Pancreas (tissue), 10 donors: ENCODE measurements at places on chromosomes 4 and X.

- no peak overlapping the region for H3K27ac ChIP-seq
- no peak overlapping the region for H3K4me3 ChIP-seq
- H3K27me3 ChIP-seq, result no peaks in the 10 kb centered on the region
- H3K36me3 ChIP-seq, result no peaks in the 10 kb centered on the region
- DNase-seq, result no peak
Measured at GRCh38 chr4:170589597-170590191, 499.9 kb upstream of the AADAT start.

GRCh38 chrX:12139934-12140611 is 1.8 kb downstream of the FRMPD4 start:
- no peaks in the 10 kb centered on the region for H3K27me3 ChIP-seq
- H3K4me1 ChIP-seq, result no peaks in the 10 kb centered on the region
- DNase-seq, result no peak

DNA sequence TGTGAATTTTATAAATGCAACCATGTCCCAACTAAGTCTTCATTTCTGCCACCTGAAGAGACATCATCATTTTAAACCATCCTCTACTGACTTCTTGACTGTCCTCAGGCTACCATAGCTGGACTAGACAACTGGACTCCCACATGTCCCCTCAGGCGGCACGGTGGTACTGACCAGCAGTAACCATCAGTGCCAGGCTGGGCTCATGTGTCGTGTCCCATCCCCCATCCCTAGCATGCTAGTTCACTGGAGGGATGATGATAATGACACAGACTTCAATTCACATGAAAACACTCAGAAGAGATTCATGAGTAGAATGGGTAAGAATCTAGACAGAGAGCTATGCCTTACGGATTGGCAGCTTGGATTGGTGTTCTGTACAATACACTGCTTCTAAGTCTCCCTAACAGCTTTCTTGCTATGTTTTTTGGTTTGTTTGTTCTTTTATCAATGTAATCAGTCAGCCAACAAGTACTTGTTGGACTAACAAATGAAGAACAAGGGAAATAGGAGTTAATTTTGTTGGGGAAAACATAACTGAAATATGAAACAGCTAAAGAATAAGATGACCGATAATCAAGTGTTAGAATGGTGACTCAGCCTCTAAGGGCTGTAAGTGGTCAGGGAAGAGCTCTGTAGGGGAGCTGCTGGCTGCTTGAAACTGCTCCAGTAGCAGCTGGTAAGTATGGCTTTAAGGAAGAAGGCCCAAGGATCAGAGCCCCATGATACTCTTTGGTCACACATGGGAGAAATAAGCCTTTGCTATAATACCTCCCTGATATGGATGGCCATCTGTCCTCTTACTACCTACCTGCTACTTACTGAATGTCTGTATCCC is 10.3 kb downstream of the ZDHHC9 start:
- H3K4me1 ChIP-seq, result no peaks in the 10 kb centered on the region
- H3K4me3 ChIP-seq, result no peak overlapping the region
- no peak overlapping the region for H3K27ac ChIP-seq
- H3K27me3 ChIP-seq, result no peaks in the 10 kb centered on the region

DNA sequence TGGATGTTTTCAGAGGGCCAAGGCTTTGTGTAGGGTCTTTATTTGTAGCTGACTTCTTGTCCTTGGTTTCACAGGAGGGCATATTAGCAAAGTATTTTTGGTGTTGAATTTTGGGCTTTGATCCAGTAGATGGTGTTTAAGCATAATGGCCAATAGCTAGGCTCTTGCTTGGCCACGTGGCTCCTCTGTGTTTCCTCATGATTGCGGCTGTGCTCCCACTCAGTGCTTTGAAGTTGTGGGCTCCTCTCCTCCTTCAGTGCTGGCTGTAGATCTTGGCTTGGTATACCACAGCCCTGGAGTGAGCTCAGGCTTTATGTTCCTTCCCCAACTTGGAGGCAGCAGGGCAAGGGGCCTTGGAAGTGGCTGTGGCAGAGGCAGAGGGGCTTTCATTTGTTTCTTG is 107.2 kb upstream of the CENPE start:
- H3K36me3 ChIP-seq, result no peaks in the 10 kb centered on the region
- H3K27ac ChIP-seq, result no peak overlapping the region
- no peak for DNase-seq
- no peak overlapping the region for H3K4me3 ChIP-seq
- no peaks in the 10 kb centered on the region for H3K4me1 ChIP-seq

- DNase-seq, result no peak
- no peak overlapping the region for H3K4me3 ChIP-seq
- no peak overlapping the region for H3K27ac ChIP-seq
- no peaks in the 10 kb centered on the region for H3K27me3 ChIP-seq
Measured at GRCh38 chr4:39324446-39324845, 41.7 kb downstream of the RFC1 start.

DNA sequence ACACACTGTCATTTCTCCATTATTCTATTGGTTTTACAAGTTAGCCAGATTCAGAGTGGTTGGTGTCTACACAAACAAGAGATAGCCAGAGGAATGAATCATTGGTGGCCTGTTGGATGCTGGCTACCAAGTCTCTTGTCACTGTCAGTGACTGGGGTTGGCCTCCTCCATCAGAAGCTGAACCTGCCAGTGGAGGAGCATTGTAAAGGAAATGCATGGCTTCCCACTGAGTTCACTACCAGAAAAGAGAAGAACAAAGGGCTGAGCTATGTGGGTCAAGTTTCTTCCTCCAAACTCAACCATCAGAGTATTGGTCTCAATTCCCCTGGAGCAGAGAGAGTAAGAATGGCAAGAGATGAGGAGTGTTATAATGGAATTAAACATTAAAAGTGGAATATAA is 26.5 kb upstream of the ANKRD50 start:
- H3K36me3 ChIP-seq, result no peaks in the 10 kb centered on the region
- no peaks in the 10 kb centered on the region for H3K4me1 ChIP-seq

- H3K27me3 ChIP-seq, result no peaks in the 10 kb centered on the region
- H3K27ac ChIP-seq, result no peak overlapping the region
- no peaks in the 10 kb centered on the region for H3K36me3 ChIP-seq
- peaks cover 5% of the 10 kb centered on the region for H3K4me1 ChIP-seq
- no peak overlapping the region for H3K4me3 ChIP-seq
- DNase-seq, result no peak
Measured at GRCh38 chrX:31165241-31166035, 93.6 kb upstream of the FTHL17 start.

DNA sequence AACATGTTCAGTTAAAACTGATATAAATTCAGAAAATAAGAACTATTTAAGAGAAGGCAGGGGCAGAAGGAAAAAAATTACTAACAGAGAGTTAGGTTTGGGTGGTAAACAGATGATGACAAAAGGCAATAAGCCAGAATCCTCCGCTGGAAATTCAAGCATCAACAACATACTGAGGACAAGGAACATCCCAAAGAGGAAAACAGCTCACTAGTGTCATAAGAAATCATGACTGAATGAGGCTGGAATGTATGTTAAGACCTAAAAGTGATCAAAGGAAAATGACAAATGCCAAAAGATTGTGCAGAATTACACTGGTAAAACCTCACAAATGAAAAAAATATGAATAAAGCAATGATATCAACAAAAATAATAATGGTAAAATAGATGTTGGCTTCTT is 88.4 kb downstream of the WDFY3 start:
- DNase-seq, result no peak
- no peak overlapping the region for H3K4me3 ChIP-seq
- H3K27me3 ChIP-seq, result no peaks in the 10 kb centered on the region
- H3K27ac ChIP-seq, result no peak overlapping the region
- no peaks in the 10 kb centered on the region for H3K4me1 ChIP-seq

- no peaks in the 10 kb centered on the region for H3K27me3 ChIP-seq
- no peaks in the 10 kb centered on the region for H3K4me1 ChIP-seq
- H3K27ac ChIP-seq, result no peak overlapping the region
- DNase-seq, result no peak
Measured at GRCh38 chrX:12595720-12596119, 195.5 kb upstream of the PRPS2 start.

DNA sequence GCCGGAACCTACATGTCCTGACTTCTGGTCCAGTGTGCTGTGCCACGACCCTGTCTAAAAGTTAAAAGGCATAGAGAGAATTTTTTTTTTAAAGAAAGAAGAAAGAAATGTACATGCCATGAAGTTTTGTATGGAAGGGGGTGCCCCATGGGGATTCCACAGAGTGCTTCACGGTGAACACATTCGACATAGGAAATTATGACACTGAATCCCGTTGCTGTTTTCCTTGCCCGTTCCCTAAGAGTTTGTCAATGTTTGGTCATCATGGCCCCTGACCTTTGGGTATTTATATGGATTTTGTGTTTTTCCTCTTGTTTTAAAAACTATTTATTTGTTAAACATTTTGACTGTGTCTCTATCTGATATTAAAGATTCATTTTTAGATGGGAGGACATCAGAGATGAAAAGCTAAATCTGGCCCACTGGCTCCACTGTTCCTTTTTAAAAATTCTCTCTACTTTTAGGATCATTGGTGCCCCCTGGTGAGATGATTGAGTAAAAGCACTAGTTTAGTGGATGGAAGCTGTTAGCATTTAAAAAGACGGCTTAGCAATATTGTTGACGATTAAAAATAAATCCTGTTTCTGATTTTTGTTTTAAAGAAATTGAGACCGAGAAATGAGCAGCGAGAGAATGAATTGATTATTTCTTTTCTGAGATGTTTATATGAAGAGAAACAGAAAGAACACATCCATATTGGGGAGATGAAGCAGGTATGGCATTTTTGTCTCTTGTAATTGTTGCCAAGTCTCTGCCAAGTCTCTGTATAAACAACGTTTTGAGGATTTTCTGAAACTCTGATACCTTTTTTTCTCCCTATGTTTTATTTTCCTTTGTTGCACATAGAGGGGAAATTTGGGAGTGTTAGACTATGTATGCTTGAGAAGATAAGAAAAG is 75.0 kb downstream of the PTTG2 start:
- no peak overlapping the region for H3K4me3 ChIP-seq
- H3K27ac ChIP-seq, result no peak overlapping the region
- no peaks in the 10 kb centered on the region for H3K27me3 ChIP-seq
- H3K36me3 ChIP-seq, result peaks cover 3% of the 10 kb centered on the region

DNA sequence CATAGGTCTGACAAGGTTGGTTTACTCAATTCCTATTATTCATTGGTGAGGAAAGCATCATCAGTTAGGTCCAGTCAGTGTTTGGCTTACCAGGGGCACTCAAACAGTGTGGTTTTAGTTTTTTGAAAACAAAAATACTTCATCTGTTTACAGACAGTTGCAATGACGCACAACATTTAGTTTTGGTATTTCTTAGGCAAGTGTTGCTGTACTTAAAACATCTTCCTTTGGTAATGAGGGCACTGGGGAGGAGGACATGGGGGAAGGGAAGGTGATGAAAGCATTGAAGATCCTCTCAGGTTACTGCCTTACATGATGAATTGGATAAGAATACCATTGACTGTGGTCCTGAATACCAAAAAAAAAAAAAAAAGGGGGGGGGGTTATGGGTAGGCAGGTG is 93.7 kb upstream of the MAOA start:
- no peaks in the 10 kb centered on the region for H3K4me1 ChIP-seq
- DNase-seq, result no peak
- no peak overlapping the region for H3K4me3 ChIP-seq
- no peaks in the 10 kb centered on the region for H3K27me3 ChIP-seq
- H3K27ac ChIP-seq, result no peak overlapping the region

GRCh38 chrX:675279-675954 is 44.8 kb downstream of the SHOX start:
- DNase-seq, result no peak
- H3K4me3 ChIP-seq, result no peak overlapping the region
- no peak overlapping the region for H3K27ac ChIP-seq

- H3K27me3 ChIP-seq, result no peaks in the 10 kb centered on the region
- peak; percentile 54 for DNase-seq
- no peaks in the 10 kb centered on the region for H3K4me1 ChIP-seq
- no peaks in the 10 kb centered on the region for H3K36me3 ChIP-seq
- no peak overlapping the region for H3K4me3 ChIP-seq
Measured at GRCh38 chrX:8879750-8880149, 78.6 kb upstream of the FAM9A start.

- no peaks in the 10 kb centered on the region for H3K4me1 ChIP-seq
- no peak overlapping the region for H3K4me3 ChIP-seq
- H3K36me3 ChIP-seq, result no peaks in the 10 kb centered on the region
- no peaks in the 10 kb centered on the region for H3K27me3 ChIP-seq
- H3K27ac ChIP-seq, result no peak overlapping the region
- DNase-seq, result no peak
Measured at GRCh38 chr4:32929796-32930699, 2209.9 kb downstream of the PCDH7 start.

- H3K4me1 ChIP-seq, result no peaks in the 10 kb centered on the region
- H3K4me3 ChIP-seq, result no peak overlapping the region
- no peak overlapping the region for H3K27ac ChIP-seq
Measured at GRCh38 chr4:81607950-81608349, 136.2 kb upstream of the RASGEF1B start.

DNA sequence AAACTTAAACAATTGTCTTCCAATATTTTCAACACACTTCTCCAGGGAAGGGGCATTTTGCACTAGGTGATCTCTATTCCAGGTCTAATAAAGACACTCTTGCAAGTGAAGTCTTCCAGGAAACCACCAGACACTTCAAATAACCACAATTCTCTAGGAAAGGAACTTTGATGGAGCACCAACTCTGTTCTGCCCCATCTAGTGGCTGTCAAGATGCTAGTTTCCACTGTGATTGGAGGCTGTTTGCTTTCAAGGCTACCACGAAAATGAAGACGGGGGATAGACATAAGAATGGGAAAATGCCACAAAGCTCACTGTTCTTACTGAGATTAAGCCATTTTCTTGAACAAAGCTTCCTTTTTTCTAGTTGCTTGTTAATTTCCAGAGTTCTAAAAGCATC is 100.6 kb upstream of the F9 start:
- no peak overlapping the region for H3K27ac ChIP-seq
- no peak overlapping the region for H3K4me3 ChIP-seq
- H3K4me1 ChIP-seq, result no peaks in the 10 kb centered on the region
- H3K36me3 ChIP-seq, result no peaks in the 10 kb centered on the region

GRCh38 chrX:40778861-40779575 is 43.7 kb upstream of the MED14 start:
- peaks cover 21% of the 10 kb centered on the region for H3K27me3 ChIP-seq
- no peak for DNase-seq
- H3K4me3 ChIP-seq, result no peak overlapping the region
- H3K4me1 ChIP-seq, result no peaks in the 10 kb centered on the region
- no peaks in the 10 kb centered on the region for H3K36me3 ChIP-seq

- no peak overlapping the region for H3K27ac ChIP-seq
- H3K4me1 ChIP-seq, result no peaks in the 10 kb centered on the region
- no peaks in the 10 kb centered on the region for H3K36me3 ChIP-seq
- no peaks in the 10 kb centered on the region for H3K27me3 ChIP-seq
Measured at GRCh38 chr4:144450526-144450925, 195.4 kb upstream of the HHIP start.

DNA sequence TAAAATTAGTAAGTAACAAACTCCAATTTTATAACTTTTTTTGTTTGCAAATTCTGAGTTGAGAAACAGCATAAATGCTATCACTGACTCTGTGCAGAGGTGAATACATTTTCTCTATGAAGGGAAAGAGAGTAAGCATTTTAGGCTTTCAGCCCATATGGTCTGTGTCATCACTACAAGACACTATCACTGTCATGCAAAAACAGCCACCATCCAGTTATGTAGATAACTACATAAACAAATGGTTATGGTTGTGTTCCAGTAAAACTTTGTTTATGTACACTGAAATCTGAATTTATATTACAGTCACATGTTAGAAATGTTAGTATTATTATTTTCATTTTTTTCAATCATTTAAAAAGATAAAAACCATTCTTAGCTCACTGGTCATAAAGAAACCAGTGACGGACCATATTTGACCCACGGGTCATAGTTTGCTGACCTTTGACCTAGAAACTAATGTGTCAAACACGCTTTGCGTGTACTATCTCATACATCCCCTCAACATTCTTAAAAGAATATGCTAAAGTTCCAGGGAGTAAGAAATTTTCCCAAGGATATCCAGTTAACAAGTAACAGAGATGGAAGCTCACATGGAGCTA is 29.1 kb downstream of the RASGEF1B start:
- H3K4me3 ChIP-seq, result no peak overlapping the region
- no peak for DNase-seq
- H3K36me3 ChIP-seq, result peaks cover 5% of the 10 kb centered on the region
- no peaks in the 10 kb centered on the region for H3K4me1 ChIP-seq
- H3K27me3 ChIP-seq, result no peaks in the 10 kb centered on the region
- no peak overlapping the region for H3K27ac ChIP-seq
